NB4 (cell line): ENCODE measurements at places on chromosomes 6 and 20.

- no peak for DNase-seq
These were observed 15.1 kb downstream of the MYBL2 start for GRCh38 chr20:43681991-43682410.

DNA sequence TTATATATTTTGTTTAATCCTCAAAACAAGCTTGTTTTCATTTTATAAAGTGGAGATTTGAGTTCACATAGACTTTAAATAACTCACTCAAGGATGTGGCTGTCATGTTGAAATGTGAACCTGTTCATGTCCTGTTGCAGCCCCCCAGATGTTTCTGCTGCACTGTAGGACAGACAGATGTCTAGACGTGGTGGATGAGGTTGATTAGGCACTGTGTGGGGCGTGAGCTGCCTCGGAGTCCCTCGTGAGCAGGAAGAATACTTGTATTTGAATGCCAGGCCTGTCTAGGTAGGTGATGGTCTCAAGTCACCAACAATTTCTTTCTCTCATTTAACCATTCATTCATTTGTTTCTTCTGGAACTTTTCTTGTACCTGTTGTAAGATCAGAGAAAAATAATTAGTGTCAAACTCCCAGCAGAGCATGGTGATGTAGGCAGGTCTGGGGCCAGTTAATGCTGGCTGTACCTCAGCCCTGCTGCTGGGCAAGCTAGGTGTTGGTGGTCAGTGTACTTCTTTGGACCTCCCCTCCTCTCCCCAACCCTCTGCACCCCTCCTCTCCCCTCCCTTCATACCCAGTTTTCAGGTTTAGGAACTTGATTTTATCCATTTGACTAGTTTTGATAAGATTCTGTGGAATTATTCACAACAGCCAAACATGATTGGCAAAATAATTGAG lies 34.0 kb downstream of the AFDN start:
- DNase-seq, result no peak

DNA sequence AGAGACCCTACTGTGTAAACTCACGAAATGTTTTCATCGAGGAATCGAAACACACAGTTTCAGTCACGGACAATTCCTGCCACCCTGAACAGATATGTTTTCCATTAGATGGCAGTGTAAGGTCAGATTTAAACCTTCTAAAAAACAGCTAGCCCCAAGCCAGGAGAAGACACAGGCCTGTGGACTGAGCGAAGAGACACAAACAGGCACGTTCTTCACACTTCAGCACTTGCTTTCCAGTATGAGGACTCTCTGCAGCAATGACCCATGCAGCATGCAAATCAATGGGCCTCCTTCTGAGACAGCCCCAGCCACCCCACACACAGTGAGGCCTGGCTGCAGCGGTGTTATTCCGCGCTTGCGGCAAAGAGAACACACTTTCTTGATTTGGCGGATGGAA lies 31.9 kb downstream of the HUS1B start:
- peak; percentile 37 for DNase-seq

- no peak for DNase-seq
These were observed 23.6 kb downstream of the DDX43 start for GRCh38 chr6:73418081-73418741.

- DNase-seq, result no peak
These were observed 58.5 kb upstream of the HIVEP1 start for GRCh38 chr6:11953641-11954040.
